Fibroblast of skin of left quadriceps (primary cell): ENCODE measurements at places on chromosomes 11 and 22.

DNA sequence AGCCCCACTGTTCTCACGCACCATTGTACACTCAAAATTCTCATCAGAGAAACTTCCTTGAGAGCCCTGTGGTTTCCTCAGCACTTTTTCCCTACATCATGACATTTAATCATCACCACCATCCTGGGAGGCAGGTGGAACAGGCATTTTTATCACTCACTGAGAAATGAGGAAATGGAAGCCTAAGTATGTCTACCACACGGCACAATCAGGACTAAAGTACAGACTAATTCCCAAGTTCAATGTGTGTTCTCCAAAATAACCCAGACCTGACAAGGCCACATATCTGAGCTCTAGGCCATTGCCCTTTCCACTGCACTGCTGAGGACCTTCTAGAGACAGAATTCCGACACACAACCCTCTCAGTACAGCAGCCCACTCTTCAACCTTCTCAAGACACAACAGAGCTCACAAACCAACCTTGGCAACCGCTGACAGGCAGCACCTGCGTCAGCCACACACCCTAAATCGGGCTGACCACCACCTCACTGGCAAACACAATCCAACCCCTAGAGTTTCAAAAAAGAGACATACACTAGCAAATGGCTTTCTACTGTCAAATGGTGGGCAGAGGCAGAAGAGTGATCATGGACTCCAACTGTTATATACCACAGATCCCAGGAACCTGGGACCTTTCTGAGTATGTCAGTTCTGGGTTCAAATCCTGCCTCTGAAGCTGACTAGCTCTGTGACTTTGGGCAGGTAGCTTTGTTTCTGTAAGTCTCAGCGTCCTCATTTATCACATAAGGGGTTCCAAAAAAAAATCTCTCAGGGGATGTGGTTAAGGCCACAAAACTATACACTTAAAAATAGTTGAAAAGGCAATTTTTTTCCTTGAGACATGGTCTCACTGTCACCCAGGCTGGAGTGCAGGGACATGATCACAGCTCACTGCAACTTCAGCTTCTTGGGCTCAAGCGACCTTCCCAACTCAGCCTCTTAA is 16.3 kb downstream of the SMCO4 start:
- DNase-seq: no peak

DNA sequence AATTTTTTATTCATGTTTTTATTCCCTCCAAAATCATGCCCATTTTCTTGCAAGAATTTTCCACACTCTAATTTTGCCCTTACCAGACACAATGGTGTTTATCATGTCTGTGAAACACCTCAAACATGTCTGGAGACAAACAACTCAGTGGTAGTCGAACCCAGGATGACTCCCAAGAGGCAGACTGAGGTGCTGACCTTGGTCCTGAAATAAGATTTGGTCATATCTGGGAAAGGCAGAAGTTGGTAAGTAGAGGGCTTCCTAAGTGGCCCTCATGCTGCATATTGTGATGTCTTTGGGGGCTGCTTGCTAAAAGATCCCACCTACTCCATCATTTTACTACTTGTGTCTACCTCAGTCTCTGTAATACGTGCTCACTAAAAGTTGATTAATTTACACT is 369.4 kb upstream of the ISX start:
- DNase-seq: no peak

DNA sequence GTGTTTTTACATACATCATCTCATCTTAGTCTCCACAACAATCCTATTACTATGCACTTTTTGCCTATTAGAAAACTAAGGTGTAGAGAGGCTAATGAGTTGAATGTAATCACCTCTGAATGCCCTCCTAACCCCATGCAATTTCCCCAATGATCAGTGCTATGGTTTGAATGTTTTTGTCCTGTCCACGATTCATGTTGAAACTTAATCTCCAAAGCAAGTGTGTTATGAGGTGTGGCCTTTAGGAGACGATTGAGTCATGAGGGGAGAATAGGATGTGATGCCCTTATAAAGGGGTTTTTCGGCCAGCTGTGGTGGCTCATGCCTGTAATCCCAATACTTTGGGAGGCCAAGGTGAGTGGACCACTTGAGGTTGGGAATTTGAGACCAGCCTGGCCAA is 2.0 kb upstream of the CCDC73 start:
- no peak for DNase-seq

- no peak for DNase-seq
Measured at GRCh38 chr11:12091956-12092558, 18.3 kb upstream of the MICAL2 start.

- no peak for DNase-seq
Measured at GRCh38 chr22:48855593-48856307, 971.9 kb downstream of the BRD1 start.
